ENCODE measurements at places on chromosomes 6 and 20.

GRCh38 chr6:38153798-38154345 lies 334.3 kb downstream of the ZFAND3 start:
- DNase-seq, result no peak

DNA sequence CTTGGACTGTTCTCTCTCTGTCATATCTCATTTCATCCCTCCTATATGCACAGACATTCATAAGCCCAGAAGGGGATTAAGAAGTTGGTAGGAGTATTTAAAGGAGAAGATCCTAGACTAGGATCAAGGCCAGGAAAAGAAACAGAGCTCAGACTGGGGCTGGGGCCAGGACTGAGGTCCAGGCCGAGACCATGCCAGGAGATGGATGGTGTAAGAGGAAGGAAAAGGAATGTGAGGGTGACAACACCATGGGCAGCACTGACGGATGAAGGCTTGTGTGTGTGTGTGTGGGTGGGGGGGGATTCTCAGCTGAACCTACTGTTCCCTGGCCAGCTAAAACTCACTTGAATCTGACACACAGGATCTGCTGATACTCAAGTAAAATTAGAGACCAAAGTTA lies 182.1 kb downstream of the KIF6 start:
- DNase-seq, result peak; percentile 17

GRCh38 chr20:667351-668034 lies 8.1 kb downstream of the SCRT2 start:
- peak; percentile 43 for DNase-seq

GRCh38 chr20:62651285-62652021 lies 9.2 kb downstream of the SLCO4A1 start:
- DNase-seq, result peak; percentile 50

DNA sequence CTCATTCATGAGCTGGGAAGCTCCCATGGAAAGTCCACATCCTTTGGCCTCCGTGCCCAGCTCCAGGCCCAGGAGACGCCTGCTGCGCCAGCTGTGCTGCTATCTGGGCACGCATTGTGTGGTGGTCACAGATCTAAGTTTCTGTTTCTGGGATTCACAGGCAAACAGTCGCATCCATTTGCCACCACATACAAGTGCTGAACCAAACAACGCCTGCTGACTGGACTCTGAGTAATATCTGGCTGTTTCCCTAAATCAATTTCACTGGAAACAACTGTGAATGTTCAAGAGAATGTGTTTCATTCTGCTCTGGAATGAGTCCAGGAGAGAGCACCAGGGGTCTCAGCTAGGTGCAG lies 45.5 kb downstream of the IRF4 start:
- DNase-seq, result no peak

- DNase-seq, result no peak
These were observed 35.9 kb downstream of the LAMP5 start for GRCh38 chr20:9550283-9550682.

GRCh38 chr20:12482661-12483060 lies 526.1 kb upstream of the SPTLC3 start:
- DNase-seq, result no peak

- no peak for DNase-seq
These were observed 31.9 kb upstream of the NFATC2 start for GRCh38 chr20:51574248-51575033.

DNA sequence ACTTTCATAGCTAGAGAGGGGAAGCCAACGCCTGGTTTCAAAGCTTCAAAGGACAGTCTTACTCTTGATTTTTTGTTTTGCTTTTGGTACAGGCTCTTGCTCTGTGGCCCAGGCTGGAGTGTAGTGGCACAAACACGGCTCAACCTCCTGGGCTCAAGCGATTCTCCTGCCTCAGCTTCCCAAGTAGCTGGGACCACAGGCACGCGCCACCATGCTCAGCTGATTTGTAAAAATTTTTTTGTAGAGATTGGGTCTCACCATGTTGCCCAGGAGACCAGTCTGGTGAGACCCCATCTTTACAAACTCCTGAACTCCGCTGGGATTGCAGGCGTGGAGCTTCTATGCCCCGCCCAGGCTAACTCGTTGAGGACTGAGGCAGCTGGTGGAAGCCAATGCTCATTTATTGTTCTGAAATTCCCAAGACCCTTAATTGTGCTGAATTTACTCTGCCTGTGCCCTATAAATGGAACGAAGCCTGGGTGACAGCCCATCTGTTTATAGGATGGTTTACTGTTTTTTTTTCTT lies 18.0 kb downstream of the SRSF3 start:
- no peak for DNase-seq

DNA sequence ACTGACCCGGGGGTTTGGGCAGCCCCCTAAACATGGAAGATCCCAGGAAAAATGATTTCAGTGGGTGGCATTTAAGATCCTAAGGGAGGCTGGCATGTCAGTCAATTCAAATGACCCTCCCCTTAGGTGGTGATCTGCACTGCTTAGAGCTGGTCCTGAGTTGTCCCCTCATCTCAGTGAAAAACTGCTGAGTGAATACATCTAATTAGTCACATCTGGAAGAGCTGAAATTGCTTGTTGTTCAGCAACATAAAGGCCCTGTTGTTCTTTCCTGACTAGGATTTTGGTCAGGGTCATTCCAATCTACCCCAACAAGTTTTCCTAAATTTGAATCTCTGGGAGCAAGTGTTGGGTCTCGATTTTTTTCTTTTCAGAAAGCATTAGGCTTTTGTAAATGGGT lies 126.4 kb downstream of the LCA5 start:
- DNase-seq, result no peak

- no peak for DNase-seq
These were observed 417.2 kb downstream of the RFPL4B start for GRCh38 chr6:112764377-112764776.

DNA sequence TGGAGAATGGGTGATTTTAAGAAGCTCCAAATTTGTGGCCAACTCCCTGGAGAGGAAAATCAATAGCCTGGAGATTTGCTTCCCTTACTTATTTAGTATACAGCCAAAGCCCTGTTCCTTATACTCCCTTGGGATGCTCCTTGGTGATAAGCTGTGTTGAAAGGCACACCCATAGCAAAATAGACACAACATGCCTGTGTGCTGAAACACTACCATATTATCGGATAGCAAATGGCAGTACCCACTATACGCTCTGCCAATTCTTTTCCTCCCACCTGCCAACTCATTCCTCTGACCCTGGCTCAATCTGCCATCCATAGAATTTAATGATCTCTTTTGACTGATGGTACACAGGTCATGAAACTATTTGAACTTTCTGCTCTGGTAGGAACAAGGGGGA lies 98.2 kb downstream of the CLIC5 start:
- DNase-seq, result no peak

- no peak for DNase-seq
These were observed 31.7 kb upstream of the TPD52L1 start for GRCh38 chr6:125121894-125122293.

GRCh38 chr20:23049201-23050075 lies at the start of gene THBD:
TSS of gene THBD (minus strand) at chr20:23049672. CDS start at chr20:23049504, 168 bp downstream.
- DNase-seq, result peak; percentile 56

DNA sequence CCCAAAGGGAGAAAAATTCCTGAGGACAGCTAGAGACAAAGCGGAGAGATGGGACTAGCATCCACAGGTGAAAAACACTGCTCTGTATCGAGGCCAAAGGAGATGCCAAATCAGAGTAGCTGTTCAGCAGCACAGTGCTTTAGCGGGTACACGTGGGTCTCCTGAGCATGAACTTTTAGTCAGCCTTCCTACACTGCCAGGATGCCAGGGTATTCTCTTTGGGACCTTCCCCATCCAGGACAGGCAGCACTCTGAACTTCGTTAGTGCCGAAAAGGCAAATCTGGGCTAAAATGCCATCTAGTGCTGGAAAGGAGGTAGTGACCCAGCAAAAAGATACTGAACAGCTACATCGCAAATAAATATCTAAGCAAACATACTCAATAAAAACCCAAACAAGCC lies 64.9 kb downstream of the C6orf58 start:
- peak; percentile 59 for DNase-seq

DNA sequence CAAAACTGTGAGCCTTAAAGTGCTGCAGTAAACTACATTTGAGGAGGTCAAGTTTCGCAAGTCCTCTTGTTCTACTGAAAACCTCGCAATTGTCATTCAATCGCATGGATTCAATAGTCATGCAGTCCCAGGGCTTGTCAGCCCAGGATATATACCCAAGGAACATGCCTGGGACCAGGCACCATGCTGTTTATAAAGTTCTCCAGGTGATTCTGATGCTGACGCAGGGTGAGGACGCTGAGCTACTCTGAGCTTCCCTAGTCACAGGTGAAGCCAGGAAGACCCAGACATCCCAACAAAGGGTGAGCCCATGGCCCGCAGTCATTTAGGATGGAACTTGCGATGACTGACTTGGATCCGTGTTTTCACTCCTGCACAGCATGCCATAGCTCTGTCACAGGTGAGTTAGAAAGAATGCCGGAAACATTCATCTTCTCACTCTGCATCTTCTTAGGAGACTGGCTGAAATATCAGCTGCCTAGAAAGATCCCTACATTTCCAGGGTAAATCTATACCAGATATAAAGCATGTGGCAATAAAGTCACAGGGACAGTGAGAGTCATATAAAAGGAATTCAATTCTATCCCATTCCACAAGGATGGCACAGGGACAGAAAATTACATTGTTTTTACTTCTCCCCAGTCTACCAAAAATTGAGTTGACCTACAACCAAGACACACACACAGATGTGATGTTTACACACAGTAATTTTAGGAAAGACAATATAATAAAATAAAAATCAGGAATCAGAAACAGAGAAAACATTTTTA lies 27.0 kb upstream of the SSTR4 start:
- no peak for DNase-seq

DNA sequence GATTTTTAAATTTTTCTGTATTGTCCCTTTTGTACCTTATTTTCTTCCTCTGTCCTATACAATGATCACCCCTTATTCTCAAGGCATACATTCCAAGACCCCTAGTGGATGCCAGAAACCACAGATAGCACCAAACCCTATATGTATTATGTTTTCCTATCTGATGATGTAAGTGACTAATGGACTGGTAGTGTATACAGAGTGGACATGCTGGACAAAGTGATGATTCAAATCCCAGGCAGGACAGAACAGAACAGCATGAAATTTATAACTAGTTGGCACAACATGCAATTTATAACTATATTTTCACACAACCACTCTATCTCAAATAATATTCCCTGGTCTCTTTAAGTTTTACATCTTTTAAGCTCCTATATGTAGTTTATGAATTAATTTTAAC lies 205.6 kb upstream of the FLRT3 start:
- DNase-seq, result no peak

DNA sequence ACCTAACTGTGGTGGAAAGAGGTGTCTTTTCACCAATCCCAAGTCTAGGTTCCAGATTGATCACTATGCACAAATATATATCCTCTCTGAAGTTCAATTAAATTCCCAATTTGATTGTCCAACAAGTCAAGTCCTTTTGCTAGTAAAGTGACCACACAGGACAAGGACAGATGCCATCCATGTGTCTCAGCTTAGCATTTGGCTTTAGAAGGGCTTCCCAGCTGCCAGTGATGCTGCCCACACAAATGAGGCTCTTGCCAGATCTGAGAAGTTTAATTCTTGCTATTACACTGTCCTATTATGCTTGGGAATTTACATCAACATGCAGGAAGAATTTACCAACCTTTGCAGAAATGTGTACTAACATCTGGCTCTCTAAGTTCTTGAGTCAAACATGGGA lies 108.5 kb downstream of the COL9A1 start:
- no peak for DNase-seq

DNA sequence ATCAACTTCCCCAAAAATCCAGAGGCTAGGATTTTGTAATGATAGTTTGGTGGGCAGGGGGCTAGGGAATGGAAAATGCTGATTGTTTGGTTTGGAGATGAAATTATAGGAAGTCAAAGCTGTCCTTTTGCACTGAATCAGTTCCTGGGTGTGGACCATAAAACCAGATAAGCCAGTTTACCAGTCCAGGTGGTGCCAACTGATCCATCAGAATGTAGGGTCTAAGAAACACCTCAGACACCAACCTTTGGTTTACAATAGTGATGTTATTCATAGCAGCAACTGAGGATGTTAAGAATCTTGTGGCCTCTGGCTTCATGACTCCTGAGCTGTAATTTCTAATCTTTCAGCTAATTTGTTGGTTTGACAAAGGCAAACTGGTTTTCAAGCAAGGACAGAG lies 496.6 kb upstream of the EPHA7 start:
- DNase-seq, result no peak

- no peak for DNase-seq
These were observed 1.9 kb downstream of the ABRACL start for GRCh38 chr6:139030228-139030963.

- no peak for DNase-seq
These were observed 68.4 kb upstream of the IPCEF1 start for GRCh38 chr6:154425034-154425433.

DNA sequence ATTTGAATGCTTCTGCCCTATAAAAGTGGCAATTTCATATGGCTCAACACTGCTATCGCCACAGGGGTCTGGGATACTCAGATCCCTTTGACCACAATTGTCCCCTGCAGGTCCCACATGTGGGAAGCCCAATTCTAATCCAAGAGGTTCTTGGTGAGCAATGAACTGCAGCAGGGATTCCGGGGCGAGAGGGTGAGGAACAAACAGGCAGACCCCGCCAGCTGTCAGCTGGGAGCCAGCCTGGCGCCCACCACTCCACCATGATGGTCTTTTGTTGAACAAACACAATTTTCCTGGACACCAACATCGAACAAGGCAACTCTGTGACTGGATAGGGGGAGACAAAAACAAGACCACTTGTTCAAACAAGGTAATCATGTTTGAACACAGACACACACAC lies 80.5 kb downstream of the TMEM242 start:
- DNase-seq, result no peak

- peak; percentile 58 for DNase-seq
These were observed 64.3 kb downstream of the MKKS start for GRCh38 chr20:10369723-10370090.

DNA sequence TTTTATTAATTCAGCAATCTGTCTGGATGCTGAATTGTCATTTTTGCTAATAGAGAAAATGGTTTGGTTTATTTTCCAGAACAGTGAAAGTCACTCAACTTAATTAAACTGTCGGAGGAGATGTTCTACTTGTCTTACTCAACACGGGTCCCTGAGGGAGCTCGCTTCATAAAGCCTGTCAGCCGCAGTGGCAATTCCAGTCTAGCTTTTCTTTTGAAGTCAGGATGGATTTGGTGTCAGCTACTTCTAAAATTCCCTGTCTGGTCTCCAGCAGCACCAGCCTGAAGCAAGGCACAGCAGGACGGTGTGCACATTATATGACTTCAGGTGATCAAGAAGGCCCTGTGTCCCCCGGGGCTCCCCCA lies 261.5 kb downstream of the SLC24A3 start:
- no peak for DNase-seq

- DNase-seq, result no peak
These were observed 12.3 kb downstream of the DDX27 start for GRCh38 chr20:49231471-49231870.

- no peak for DNase-seq
These were observed 202.5 kb downstream of the BCAS1 start for GRCh38 chr20:53867741-53868351.

DNA sequence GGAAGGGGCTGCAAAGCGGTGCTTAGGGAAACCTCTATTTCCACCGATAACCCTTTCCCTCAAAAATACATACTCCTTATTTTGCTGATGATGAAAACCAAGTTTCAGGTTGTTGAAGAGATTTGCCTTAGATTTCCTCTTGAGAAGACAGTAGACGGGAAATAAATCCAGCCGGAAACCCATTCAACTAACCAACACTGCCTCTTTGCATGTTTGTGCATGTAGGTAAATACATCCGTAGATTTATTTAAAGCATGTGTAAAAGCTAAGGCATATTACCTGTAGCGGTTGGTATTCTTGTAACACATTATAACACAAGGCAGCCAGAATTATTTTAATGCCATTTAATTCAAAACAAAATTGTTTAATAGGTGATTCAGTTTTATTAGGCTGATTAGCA lies 136.3 kb upstream of the SLC22A23 start:
- DNase-seq, result no peak

- DNase-seq, result no peak
These were observed 341.6 kb downstream of the NRN1 start for GRCh38 chr6:5665173-5665572.

Measured in fibroblast of pulmonary artery (primary cell).